Suppressor macrophage treated with lipopolysaccharide for 1 hour (primary cell): ENCODE measurements at places on chromosomes 16 and 17.

GRCh38 chr17:39820541-39820940, 43.6 kb downstream of the IKZF3 start:
- no peak for DNase-seq

DNA sequence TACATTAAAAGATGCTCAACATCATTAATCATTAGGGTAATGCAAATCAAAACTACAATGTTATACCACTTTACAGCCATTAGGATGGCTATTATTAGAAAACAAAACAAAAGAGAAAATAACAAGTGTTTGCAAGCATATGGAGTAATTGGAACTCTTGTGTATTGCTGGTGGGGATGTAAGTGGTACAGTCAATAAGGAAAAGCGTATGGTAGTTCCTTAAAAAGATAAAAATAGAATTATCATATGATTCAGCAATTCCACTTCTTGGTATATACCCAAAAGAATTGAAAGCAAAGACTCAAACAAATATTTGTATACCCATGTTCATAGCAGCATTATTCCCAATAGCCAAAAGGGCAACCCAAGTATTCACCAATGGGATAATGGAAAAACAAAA, 1.4 kb upstream of the CAPNS2 start:
- DNase-seq = peak; percentile 31

DNA sequence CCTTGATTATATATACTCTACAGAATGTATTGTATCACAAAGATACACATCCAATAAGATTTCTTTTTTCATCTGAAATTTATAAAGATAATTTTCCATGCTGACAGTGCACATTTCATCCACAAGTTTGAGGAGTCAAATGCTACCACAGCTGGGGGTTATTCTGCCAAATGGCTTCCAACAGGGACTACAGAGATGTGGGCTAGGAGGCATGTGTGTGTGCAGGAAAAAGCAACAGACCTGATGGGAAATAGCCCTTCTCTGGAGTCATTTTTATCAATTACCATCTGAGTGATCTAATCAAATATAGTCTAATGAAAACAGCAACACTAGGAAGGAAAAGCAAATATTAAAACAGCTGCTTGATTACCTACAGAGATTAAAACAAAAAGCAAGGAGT, 290.5 kb downstream of the CEP112 start:
- no peak for DNase-seq

DNA sequence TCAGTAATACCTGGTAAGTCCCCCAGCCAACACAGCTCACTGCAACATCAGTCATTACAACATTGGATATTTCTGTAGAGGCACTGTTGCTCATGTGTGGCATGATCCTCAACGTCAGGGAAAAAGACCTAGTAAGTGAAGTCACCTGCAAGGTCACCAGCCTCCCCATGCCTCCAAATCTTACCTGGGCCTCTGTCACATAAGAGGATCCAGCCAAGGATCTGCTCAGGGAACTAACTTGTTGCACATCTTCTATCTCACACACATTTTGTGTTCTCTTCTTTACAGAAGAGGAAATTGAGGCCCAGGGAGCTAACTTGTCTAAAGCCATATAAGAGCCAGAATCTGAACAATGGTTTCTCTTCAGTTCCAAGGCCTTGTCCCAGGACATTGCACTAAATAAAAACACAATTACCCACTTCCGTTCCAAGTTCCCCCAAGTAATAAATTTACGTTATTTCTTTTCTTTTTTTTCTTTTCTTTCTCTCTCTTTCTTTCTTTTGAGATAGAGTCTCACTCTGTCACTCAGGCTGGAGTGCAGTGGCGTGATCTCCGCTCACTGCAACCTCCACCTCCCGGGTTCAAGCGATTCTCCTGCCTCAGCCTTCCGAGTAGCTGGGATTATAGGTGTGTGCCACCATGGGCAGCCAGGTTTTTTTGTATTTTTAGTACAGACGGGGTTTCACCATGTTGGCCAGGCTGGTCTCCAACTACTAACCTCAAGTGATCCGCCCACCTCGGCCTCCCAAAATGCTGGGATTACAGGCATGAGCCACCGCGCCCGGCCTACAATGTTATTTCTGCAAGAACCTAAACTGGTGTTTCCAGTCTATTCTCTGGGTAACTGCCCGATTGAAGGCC, 1.3 kb downstream of the SHMT1 start:
- DNase-seq = no peak

DNA sequence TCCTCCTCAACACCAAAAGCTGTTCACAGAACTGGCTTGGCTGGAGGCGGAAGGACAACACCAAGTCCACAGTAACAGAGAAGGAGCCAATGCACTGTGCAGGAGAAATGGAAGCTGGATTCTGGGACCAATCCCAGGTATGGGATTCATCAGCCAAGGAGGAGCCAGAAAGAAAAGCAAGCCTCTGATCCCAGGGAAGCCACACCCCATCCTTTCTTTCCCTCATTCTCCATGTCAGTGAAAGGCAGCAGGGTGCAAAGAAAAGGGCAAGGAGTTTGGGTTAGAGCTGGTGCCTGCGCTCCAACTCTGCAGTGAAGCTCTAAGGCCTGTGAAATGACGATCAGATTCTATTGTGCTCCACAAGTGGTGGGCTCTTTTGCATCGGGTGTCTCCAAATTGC, 11.0 kb downstream of the DCAKD start:
- DNase-seq = no peak

DNA sequence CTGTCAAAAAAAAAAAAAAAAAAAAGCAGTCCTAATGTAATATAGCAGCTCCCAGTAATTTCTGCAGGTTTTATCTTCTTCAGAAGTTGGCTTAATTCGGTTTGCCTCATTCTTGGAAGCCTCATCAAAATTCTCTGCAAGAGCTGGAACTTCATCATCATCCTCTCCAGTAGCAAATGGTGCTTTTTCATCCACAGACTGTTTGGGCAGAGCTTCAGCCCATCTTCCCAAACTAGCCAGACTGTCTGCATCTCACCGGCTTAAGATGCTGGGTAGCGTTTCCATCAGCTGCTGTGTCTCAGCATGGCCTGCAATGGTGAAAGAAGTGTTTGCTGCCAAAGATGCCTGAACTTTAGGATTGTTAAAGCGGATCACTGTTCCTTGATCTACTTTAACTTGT, 112.6 kb downstream of the AIPL1 start:
- DNase-seq = no peak

DNA sequence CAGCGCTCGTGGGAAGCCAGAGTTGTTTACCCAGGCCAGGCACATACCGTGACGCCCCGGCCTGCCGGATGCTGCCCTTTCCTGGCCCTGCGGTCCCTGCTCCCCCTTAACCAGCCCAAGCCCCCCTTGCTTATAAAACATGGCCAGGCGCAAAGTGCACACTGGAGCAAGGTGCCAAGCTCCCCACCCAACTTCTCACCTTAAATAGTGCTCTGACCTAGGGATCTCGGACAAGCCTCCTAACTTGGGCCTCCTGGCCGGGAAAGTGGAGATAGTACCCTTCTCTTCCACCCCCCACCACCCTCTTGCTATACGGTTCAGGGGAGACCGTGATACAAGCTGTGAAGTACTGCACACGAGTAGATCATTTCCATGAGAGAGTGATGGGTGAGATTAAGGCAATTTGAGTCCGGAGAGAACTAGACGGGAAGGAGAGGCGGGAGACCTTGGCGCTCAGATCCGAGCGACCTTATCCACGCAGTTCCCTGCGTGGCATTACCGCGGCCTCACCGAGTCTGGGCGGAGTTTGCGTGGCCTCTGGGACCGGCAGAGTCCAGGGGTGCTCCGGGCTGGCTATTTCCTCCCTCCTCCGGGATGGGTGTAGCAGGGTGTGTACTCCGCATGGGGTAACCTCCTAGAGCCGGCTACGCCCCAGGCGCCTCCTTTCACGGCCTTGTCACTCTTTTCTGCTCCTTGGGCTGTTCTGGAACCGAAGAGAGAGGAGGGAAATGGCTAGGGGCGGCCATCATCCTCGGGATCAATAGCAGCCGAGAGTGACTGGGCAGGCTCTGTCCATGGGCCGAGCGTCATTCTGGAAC, 4.4 kb upstream of the LHX1 start:
- no peak for DNase-seq

GRCh38 chr16:89090182-89090630, 3.4 kb upstream of the ACSF3 start:
- no peak for DNase-seq

GRCh38 chr17:47692895-47693730, 848 bp upstream of the TBKBP1 start:
- no peak for DNase-seq

DNA sequence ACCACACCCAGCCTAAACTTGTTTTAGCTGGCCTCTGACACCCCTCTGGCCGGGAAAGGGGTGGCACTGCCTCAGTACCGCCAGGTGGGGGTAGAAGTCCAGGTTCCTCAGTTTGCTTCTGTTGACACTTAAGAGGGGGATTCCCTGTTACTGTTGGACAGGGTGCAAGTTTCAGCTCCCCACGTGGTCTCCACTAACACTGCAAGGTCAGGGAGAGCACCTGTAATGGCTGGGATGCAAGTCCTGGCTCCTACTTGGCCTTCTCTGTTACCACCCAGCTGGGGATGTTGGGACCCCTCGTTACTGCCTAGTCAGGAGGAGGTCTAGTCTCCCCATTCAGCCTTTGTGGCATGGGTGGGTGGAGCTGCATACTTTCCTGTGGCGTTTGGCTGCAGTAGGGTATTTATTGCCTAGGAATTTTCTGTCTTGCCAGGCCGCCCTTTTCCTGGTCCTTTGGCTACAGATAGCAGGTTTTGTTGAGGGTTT, 10.6 kb upstream of the MFAP4 start:
- DNase-seq = no peak

GRCh38 chr16:50857881-50858280, 116.0 kb downstream of the CYLD start:
- no peak for DNase-seq

GRCh38 chr16:88854306-88855111, 2.2 kb downstream of the GALNS start:
- DNase-seq = peak; percentile 91

GRCh38 chr17:37546302-37546701, 56.6 kb downstream of the DUSP14 start:
- DNase-seq = no peak

DNA sequence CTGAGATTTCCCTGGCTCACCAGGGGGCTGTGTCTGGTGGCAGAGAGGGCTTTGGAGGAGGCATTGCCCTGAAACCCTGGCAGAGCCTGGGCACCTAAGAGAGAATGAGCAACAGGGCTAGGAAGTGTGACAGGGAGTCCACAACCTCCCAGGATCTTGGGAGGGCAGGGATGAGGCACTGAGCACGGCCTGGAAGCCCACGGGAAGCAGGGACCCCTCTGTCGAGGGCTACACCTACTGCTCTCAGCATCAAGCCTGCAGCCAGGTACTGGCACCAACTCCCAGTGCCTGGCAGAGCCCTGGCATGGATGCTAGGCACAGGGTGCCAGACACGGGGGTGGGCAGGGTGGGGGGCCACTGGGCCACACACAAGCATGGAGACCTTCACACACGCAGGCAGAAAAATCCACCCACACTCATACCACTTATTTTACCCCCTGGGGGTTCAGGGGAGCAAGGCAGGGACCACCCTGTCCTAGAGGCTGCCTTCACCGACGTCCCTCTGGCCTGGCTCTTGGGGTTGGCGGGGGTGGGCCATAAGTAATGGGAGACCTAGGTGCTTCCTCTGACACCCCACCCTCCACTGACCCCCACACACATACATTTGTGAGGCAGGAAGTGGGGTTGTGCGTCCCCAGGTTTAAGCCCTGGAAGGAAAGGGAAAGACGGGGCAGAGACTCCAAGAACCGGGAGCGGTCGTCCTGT, 970 bp upstream of the HSD11B2 start:
- no peak for DNase-seq

- no peak for DNase-seq
These were observed 44.1 kb downstream of the CFDP1 start for GRCh38 chr16:75389096-75389690.

GRCh38 chr16:56944954-56945839, 13.3 kb downstream of the HERPUD1 start:
- DNase-seq = no peak

- no peak for DNase-seq
These were observed 192.9 kb downstream of the CCDC182 start for GRCh38 chr17:57552114-57552624.

- peak; percentile 96 for DNase-seq
These were observed 806 bp upstream of the CYB561 start for GRCh38 chr17:63446753-63447470.

DNA sequence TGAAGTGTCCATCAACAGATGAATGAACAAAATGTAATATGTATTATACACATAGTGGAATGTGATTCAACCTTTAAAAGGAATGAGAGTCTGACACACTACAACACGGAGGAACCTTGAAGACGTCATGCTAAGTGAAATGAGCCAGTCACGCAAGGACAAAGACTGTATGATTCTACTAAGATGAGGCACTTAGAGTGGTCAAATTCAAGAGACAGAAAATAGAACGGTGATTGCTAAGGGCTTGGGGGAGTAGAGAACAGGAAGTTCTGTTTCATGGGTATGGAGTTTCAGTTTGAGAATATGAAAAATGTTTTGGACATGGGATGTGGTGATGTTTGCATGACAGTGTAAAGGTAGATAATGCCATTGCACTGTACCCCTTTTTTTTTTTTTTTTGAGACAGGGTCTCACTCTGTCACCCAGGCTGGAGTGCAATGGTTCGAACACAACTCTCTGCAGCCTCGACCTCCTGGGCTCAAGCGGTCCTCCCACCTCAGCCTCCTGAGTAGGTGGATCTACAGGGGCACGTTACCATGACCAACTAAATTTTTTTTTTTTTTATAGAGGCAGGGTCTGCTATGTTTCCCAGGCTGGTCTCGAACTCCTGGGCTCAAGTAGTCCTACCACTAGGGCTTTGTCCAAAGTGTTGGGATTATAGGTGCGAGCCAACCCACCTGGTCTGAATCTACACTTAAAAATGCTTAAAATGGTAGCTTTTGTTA, 2.9 kb upstream of the CCDC102A start:
- DNase-seq = peak; percentile 58

- no peak for DNase-seq
These were observed 70.7 kb downstream of the OMG start for GRCh38 chr17:31226373-31226772.

- DNase-seq = no peak
These were observed 5.1 kb upstream of the FDXR start for GRCh38 chr17:74877592-74878548.

DNA sequence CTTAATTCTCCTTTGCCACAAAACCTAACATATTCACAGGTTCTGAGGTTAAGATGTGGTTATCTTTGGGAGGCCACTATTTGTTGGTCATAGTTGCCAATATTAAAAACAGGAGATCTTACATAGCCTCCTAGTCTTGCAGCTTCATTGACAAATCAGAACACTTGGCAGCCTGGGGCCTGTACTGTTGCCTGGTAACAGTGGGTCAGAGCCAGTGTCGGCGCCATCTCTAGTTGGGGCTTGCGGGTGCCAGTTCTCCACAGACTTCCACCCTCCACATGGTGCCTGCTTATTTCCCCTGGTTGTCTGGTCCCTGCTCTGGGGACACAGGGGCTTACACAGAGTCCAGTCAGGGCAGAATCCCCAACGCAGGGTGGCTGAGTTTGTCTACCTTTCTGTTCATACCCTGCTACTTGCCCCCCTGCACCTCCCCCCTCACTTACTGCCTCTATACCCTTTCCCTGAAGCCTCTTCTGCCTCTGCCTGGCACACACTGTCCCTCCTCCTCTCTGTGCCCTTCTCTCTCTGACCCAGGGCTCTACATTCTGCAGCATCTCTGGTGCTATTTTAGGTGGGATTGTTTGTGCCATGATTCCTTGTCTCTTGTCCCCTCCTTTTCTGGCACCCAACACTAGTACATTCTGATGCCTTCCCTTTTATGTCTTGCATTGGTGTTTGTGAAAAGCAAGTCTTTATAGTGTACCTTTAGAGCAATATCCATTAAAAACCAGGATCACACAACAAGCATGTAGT, 13.4 kb downstream of the EPN2 start:
- DNase-seq = no peak
